ENCODE measurements at places on chromosomes 12 and 14. TPM values are rescaled to one million over a fixed set of nuclear protein-coding genes. Genes with fewer than 3 reads are reported as not detected.

Gene ANO2
- not detected for total RNA-seq

Gene AVPR1A
- total RNA-seq: 0.37 TPM

Gene GNB3
- 2.2 TPM for total RNA-seq

Gene EPYC
- not detected for total RNA-seq

Gene ART4
- not detected for total RNA-seq

Gene MOK
- total RNA-seq: 15.1 TPM

Gene FAM161B
- 3.3 TPM for total RNA-seq

Gene HCAR3
- total RNA-seq: not detected

Gene STXBP6
- total RNA-seq: 22.0 TPM
